GM19239 (cell line): ENCODE measurements at places on chromosomes 3 and 15.
A peak's percentile ranks its signal among the peaks of the same experiment; 100 is the strongest.

GRCh38 chr3:42164656-42165055 lies 73.5 kb downstream of the TRAK1 start:
- no peak for DNase-seq

DNA sequence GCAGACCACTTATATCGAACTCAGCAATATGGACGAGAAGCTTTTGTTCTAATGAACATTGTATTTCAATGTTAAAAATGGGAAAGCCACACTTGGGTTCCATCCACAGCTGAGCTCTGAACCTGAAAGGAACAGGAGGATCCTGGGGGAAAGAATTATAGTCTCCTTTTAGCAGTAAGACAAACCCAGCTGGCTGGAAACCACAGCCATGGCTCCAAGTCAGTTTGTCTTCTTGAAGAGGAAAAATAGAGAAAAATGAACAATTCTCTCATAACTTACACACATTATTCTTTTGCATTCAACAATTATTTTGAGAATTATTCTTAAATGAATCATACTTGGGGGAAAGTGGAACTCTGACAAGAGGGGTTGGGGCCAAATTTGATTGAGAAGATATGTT lies 149.2 kb upstream of the VEPH1 start:
- DNase-seq = no peak

DNA sequence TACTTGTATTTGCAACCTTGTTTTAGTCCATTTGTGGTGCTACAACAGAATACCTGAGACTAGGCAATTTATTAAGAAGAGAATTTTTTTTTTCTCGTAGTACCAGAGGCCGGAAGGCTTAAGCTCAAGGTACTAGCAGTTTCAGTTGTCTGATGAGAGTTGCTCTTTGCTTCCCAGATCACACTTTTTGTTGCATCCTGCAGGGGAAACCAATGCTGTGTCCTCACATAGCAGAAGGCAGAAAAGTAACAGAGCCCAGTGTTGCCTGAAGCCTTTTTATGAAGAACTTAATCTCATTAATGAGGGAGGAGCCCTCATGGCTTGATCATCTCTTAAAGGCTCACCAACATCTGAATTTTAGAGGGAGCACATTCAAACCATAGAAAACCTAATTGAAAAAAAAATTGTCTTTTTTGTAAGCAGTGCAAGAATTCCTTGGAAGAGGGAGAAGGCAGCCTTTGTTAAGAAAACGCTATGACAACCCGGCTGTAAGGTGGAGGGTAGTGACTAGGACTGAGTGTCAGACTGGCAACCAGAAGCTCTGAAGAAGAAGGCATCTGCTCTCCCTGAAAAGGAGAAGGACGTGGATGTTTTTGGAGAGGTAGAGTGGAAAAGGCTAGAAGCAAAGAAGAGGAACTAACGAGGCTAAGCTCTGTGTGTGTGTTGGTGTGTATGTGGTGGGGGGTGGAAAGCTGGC lies 1245.3 kb downstream of the ROBO2 start:
- no peak for DNase-seq

DNA sequence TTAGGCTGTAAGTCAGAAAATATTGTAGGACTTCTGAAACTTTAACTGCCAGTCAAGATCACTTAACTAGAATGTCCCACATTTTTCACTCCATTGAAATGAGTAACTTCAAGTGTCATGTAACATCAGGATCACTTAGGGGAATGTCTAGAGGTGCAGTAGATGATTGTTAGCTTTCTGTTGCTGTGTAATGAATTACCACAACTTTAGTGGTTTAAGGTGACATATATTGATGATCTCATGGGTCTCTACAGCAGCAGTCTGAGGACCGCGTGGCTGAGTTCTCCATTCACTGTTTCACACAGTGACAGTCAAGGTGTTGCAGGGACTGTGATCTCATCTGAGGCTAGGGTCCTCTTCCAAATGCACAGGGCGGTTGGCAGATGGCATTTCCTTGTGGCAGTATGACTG lies 82.7 kb downstream of the SLC25A26 start:
- no peak for DNase-seq

DNA sequence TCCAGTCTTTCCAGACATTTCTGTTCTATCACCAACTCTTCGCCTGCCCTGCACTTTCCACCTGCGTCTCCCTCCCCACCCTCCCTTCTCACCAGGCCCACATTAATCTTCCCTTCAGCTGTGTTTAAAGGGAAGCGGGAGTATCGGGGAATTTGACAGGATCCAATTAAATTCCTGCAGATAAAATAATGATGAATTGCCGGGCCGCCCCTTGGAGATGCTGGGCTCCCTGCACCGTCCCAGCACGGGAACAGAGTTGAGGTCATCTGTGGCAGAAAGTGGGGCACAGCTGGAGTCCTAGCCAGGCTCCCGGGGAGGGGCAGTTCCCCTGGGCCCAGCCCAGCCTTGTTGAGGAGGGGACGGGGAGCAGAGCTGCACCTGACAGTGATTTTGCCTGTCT lies 30.3 kb downstream of the PLXNA1 start:
- no peak for DNase-seq

GRCh38 chr3:196981657-196982056 lies 13.0 kb upstream of the PIGZ start:
- no peak for DNase-seq

GRCh38 chr3:17158941-17159682 lies 274.4 kb downstream of the PLCL2 start:
- no peak for DNase-seq

DNA sequence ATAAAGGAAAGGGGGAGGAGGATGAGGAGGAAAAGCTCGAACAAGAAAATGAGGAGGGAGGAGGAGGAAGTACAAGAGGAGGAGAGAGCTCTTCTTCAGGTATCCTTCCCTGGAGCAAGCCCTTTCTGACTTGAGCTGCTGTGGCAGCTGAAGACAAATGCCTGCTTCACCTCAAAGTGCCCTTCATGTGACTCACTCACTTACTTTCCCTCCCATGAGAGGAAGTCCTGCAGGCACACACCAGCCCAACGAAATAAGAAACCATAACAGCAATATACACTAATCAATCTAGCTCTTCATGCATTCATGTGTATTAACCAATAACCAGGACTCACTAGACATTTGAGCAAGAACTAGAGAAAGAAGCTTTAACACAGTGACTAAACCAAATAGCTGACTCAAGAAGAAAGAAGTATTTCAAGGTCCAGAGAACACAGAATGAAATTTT lies 251.9 kb downstream of the IGSF11 start:
- DNase-seq = peak; percentile 10

DNA sequence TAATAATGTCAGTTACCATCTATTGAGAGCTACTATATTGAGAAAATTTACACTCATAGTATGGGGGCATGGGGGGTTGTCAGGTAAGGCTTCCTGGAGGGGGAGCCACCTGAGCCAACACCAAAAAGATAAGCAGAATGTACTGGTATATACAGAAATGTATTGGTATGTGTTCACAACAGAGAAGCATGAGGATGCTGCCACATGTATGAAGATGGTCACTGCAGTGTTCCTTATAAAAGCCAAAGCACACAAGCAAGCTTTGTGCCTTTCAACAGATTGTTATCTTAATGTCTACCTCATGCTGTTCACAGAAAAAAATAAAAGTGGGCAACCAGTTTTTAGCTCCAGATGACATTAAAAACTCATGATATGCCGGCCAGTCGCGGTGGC lies 149.0 kb downstream of the MAGI1 start:
- no peak for DNase-seq

GRCh38 chr3:140152851-140153639 lies 218.1 kb downstream of the CLSTN2 start:
- no peak for DNase-seq

- DNase-seq = no peak
These were observed 25.2 kb downstream of the TRIM71 start for GRCh38 chr3:32842987-32843386.

DNA sequence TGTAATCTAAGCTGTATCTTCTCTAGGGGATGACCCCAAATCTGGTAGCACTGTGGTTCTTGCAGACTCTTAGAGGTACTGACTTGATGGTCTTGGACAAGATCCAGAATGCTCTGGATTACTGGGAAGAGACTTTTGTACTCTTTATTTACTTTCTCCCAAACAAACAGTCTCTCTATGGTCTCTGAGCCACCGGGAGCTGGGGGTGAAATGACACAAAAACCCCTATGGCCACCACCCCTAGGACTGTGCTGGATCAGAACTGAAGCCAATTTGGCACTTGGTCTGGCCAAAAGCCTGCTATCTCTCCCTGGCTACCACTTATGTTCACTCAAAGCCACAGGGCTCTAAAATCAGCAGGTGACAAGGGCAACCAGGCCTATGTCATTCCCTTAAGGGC lies 50.2 kb upstream of the SI start:
- no peak for DNase-seq

DNA sequence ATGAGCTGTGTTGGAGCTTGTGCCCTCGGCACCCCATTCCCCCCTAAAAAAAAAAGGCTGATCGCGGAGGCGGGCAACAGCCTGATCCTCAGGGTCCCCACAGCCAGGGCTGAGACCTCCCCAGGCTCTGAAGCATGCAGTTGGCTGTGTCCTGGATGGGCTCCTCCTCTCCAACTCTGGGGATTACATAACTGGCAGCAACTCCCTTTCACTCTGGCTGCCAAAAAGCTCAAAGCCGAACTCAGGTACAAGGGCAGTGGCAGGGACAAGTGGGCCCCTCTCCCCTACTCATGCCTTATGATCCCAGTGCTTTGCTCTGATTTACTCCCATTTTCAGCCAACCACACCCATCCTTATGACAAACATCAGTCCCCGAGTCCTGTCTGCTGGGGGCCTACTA lies 18.3 kb downstream of the TPRA1 start:
- no peak for DNase-seq

GRCh38 chr3:4633078-4634004 lies 140.2 kb downstream of the ITPR1 start:
- DNase-seq = peak; percentile 43

DNA sequence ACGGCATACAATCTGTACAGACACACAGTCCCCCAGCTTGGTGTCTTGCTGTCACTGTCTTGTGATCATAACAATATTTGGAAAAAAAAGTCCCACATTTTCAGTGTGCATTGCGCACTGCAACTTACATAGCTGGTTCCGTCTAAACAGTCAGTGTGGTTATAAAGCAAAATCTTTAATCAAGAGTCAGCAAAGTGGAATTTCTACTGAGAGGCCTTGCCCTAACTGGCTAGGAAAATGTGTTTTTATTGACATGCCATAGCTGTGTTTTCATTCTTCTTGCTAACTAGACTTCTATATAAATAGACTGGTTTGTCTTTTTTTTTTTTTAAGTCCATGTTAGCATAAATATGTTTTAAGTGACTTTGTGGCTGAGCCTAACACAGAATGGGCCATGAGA lies 174.8 kb downstream of the POLR2M start:
- DNase-seq = no peak

- no peak for DNase-seq
These were observed 20.1 kb downstream of the RFT1 start for GRCh38 chr3:53109891-53110771.

GRCh38 chr3:107870943-107871638 lies 219.7 kb downstream of the CD47 start:
- DNase-seq = no peak

DNA sequence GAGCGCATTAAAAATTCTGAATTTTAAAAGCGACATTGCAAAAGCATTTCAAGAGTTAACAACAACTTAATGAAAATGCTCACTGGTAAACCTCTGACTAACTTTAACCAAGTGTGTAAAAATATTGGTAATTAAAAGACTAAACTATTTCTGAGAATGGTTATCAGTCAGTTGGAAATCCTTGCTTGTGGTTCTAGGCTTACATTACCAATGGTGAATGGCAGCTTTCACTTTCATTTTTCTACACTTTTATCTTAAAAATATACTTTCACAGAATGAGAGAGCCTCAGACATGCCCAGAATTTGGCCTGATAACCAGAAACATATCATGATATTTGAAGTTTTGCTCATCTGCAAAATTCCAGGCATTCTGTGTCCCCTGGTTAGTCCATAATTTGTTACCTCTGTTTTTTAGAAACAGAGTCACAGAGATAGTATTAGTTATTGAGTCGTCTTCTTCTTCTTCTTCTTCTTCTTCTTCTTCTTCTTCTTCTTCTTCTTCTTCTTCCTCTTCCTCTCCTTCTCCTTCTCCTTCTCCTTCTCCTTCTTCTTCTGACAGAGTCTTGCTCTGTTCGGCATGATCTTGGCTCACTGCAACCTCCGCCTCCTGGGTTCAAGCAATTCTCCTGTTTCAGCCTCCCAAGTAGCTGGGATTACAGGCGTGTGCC lies 5.5 kb upstream of the RNF111 start:
- DNase-seq = no peak

DNA sequence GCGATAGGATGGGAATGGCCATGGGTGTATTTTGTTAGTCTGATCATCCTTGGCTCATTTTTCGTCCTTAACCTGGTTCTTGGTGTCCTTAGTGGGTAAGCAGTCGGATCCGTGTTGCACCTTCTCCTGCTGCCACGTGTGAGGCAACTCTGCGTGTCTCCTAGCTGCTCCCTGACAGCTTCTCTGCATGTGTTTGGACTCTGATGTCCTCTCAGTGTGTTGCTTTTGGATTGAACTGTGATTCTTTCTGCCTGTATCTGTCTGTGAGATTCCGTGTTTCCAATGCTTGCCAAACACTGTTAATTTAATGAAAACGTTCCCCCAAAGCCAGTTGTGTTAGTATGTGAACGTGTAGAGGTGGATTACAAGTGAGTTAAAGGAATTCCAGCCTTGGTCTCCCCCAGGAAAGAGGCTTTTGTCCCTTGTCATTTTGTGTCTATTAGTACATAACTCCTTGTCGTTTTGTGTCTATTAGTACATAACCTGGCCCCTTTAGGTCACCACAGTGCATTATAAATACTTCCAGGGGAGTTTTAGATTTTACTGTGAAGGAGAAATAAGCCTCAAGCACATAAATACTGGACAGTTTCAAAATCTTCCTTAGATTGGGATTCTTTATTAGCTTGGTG lies 172.4 kb downstream of the CHDH start:
- no peak for DNase-seq

DNA sequence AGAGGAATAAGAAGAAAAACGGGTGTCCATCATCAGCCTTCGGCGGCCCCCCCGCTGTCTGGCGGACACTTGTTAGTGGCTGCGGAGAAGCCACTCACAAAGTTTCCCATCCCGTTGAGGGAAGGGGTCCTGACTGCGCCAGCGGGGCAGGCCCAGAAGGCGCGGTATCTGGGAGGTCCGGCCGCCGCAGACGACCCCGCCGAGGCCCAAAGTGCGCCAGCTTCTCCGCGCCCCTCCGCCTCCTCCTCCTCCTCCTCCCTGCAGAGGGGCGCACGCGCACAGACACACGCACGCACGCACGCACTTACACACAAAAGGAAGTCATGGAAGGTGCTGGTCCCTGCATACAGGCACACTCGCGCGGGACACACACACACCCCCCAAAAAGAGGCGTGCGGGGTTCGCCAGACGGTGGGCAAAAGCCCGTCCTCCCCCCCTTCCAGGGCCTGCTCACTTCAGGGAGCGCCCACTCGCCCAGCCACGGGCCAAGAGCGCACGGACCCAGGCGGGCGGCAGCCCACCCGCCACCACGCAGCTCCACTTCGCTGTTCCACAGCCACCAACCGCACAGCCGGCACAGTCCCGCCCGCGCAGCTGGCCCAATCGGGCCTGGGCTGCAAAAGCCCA lies 18.0 kb downstream of the ZNF148 start:
- DNase-seq = peak; percentile 64

- DNase-seq = no peak
These were observed 56.5 kb upstream of the GATA2 start for GRCh38 chr3:128549283-128550112.

- no peak for DNase-seq
These were observed 28.5 kb downstream of the PLSCR4 start for GRCh38 chr3:146222204-146223046.

GRCh38 chr15:32152574-32152973 lies 122.3 kb downstream of the CHRNA7 start:
- no peak for DNase-seq
